ENCODE measurements at places on chromosomes 6 and 20. TPM values are rescaled to one million over a fixed set of nuclear protein-coding genes. Genes with fewer than 3 reads are reported as not detected.

GRCh38 chr6:114249522-114249921 is 93.3 kb downstream of the HS3ST5 start:
- H3K4me1 ChIP-seq = no peaks in the 10 kb centered on the region
- DNase-seq = no peak
- no peak overlapping the region for H3K27ac ChIP-seq
- no peaks in the 10 kb centered on the region for H3K36me3 ChIP-seq
- H3K4me3 ChIP-seq = no peak overlapping the region

GRCh38 chr6:14380901-14381828 is 263.6 kb downstream of the CD83 start:
- H3K27me3 ChIP-seq = no peaks in the 10 kb centered on the region
- DNase-seq = no peak
- H3K36me3 ChIP-seq = no peaks in the 10 kb centered on the region
- H3K27ac ChIP-seq = no peak overlapping the region

GRCh38 chr20:22403022-22403631 is 181.2 kb downstream of the FOXA2 start:
- H3K4me1 ChIP-seq = peaks cover 36% of the 10 kb centered on the region
- peak; percentile 84 for DNase-seq
- H3K4me3 ChIP-seq = peak overlapping the region; percentile 68
- H3K36me3 ChIP-seq = no peaks in the 10 kb centered on the region

- no peaks in the 10 kb centered on the region for H3K4me1 ChIP-seq
- no peak overlapping the region for H3K4me3 ChIP-seq
- DNase-seq = no peak
- no peaks in the 10 kb centered on the region for H3K36me3 ChIP-seq
- no peak overlapping the region for H3K27ac ChIP-seq
Measured at GRCh38 chr20:62980380-62980960, 26.3 kb downstream of the BHLHE23 start.

- H3K27me3 ChIP-seq = no peaks in the 10 kb centered on the region
- H3K4me1 ChIP-seq = no peaks in the 10 kb centered on the region
- DNase-seq = no peak
- H3K4me3 ChIP-seq = no peak overlapping the region
Measured at GRCh38 chr6:142470421-142470820, 168.6 kb downstream of the ADGRG6 start.

DNA sequence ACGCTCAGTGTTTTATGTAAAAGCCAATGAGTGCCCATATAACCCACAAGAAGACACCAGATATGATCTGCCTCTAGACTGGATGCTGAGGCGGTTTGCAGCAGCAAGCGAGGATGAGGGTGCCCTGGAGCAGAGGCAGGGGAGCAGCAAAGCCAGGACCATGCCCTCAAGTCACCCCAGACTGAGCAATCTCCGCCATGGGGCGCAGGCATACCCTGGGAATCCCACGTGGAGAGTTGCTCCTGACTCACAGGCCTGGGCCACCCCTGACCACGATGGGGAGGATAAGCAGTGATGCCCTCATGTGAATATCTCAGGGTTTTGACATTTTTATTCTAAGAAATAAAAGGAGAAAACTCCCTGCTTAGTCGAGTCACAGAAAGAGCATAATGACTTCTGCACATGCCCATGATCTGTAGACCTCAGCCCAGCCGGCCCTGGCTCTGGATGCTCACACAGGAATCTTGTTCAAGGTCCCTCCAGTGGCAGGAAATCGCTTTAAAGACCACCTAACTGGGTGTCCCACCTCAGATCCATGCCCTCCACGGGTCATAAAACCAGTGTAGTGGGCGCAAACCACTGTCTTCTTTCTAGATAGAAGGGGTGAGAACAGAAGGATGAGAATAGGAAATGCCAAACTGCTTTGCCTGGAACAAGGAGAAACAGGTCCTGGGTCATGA is 138.3 kb upstream of the SNX9 start:
- H3K4me3 ChIP-seq = no peak overlapping the region
- H3K4me1 ChIP-seq = peaks cover 20% of the 10 kb centered on the region
- DNase-seq = no peak
- no peak overlapping the region for H3K27ac ChIP-seq
- H3K27me3 ChIP-seq = no peaks in the 10 kb centered on the region
- H3K36me3 ChIP-seq = no peaks in the 10 kb centered on the region

DNA sequence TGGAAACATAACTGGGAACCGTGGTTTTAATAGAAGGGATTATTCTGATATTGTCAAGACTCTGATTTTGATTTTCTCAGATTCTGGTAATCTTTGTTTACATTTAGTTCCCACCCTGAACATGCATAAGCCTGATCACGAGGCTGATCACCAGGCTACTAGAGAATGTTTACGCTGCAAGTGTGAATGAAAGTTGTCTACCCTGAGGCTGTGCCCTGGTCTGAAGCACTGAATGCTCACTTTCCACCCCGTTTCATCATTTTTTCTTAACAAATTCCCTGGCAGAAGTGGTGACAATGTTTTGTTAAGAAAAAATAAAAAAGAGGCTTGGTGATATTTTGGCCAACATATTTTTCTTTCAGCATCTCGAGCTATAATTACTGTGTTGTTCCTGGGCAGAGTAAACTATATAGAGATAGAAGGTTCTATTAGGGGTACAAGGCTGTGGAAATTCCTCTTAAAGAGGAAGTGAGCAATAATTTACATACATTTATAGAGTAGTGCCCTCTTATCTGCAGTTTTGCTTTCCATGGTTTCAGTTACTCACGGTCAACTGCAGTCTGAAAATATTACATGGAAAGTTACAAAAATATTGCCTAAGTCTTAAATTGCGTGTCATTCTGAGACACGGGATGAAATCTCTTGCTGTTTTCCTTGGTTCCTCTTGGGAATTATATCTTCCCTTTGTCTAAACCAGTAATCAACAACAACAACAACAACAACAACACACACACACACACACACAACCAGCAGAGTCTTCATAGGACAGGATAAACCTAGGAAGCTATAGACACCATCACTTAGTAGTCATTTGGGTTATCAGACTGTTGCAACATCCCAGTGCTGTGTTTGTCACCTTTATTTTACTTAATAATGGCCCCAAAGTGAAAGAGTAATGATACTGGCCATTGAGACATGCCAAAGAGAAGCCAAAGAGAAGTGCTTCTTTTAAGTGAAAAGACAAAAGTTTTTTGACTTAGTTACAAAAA is 566.6 kb upstream of the CITED2 start:
- H3K4me3 ChIP-seq = no peak overlapping the region
- no peak overlapping the region for H3K27ac ChIP-seq
- no peaks in the 10 kb centered on the region for H3K36me3 ChIP-seq

DNA sequence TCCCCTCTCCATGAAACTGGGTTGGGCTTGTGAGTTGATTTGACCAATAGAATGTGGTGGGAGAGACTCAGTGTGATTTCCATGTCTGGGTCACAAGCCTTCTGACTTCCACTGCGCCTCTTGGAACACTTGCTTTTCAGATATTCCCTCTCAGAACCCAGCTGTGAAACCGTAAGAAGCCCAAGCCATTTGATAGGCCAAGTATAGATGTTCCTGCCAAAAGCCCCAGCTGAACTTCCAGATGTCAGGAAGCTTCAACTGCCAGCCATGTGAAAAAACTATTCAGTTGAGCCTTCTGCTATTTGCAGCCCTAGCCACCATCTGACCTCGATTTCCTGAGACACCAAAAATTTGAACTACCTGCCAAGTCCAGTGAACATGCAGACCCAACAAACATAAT is 387.8 kb upstream of the GJE1 start:
- DNase-seq = no peak
- H3K27ac ChIP-seq = no peak overlapping the region
- H3K4me3 ChIP-seq = no peak overlapping the region
- H3K4me1 ChIP-seq = no peaks in the 10 kb centered on the region
- no peaks in the 10 kb centered on the region for H3K36me3 ChIP-seq
- H3K27me3 ChIP-seq = no peaks in the 10 kb centered on the region

- peaks cover 63% of the 10 kb centered on the region for H3K27me3 ChIP-seq
- no peak for DNase-seq
- no peaks in the 10 kb centered on the region for H3K36me3 ChIP-seq
Measured at GRCh38 chr6:168301648-168302398, 17.8 kb downstream of the DACT2 start.

DNA sequence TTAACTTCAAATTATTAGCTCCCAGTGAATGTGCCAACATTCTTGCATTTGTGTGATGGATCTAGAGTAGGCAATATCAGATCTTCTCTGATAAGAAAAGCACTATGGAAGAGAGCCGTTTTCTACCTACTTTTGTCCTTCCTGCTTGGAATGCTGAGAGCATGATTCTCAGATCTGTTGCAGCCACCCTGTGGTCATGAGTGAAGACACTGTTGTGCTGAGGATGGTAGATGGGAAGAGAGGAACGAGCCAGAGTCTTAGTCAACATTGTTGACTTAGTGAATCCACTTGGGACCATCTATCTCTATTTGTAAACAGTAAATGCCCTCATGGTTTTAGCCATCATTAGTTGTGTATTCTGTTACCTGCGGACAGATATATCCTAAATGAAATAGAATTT is 202.6 kb downstream of the CD109 start:
- no peaks in the 10 kb centered on the region for H3K4me1 ChIP-seq
- H3K27ac ChIP-seq = no peak overlapping the region
- no peak overlapping the region for H3K4me3 ChIP-seq
- H3K27me3 ChIP-seq = no peaks in the 10 kb centered on the region

DNA sequence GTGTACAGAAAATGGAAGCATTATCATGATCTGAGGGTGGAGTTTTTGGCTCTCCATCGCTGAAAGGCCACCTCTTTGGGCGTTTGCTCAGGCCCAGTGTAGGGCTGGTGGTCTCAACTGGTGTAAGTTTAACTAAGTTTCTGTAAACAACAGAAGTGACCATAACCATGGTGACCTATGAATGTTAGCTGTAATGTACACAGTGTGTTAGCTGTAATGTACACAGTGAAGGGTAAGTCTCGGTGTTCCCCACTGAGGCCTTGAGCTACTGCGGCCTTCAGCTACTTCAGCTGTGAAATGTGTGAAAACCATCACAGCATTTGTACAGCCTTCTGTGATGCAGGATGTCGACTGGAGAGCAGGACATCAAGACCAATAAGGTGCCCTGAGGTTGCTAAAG is 185.2 kb downstream of the MYLK4 start:
- peaks cover 20% of the 10 kb centered on the region for H3K4me1 ChIP-seq
- H3K36me3 ChIP-seq = no peaks in the 10 kb centered on the region
- H3K27ac ChIP-seq = 0 out of 2 replicates have a peak overlapping the region, but pooled peaks have one; percentile 28
- no peaks in the 10 kb centered on the region for H3K27me3 ChIP-seq

DNA sequence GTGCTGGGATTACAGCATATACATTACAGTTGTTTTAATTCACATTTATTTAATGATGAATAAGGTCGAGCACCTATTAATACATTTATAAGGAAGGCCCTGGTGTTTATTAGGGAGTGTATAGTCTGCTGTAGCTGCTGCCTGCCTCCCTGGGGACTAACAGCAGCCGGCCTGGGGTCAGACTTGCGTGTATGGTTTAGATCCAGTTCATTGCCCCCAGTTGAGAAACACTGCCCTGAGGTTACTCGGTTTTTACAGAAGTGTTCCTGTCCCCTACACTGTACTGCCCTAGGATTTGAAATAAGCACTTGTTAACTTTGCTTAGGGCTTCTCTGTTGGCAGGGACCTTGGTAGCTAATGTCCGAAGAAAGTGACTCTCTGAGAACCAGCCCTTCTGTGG is 4.0 kb downstream of the TTPAL start:
- H3K27ac ChIP-seq = no peak overlapping the region
- no peaks in the 10 kb centered on the region for H3K27me3 ChIP-seq
- H3K4me1 ChIP-seq = peaks cover 20% of the 10 kb centered on the region
- H3K4me3 ChIP-seq = no peak overlapping the region
- no peak for DNase-seq

DNA sequence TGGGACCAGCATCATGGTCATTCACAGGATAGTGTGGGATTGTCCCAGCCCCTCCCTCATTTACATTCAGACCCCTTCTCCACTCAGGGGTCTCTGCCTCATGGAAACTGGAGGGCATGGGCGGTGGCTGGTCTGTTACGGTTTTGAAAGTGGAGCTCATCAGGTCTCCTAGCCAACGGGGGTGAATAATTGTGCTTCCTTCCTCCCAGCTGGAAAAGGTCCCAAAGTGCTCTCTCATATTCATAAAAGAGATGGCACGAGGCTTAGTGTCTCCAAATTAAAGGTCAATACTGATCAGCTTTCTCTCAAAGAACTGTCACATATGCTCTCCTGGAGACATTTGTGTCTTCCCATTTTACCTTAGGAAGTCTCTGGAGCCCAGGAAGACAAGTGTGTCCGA is 19.9 kb downstream of the JARID2 start:
- no peak overlapping the region for H3K27ac ChIP-seq
- no peaks in the 10 kb centered on the region for H3K27me3 ChIP-seq
- no peak overlapping the region for H3K4me3 ChIP-seq
- no peak for DNase-seq

- peaks cover 30% of the 10 kb centered on the region for H3K36me3 ChIP-seq
- H3K4me3 ChIP-seq = no peak overlapping the region
- H3K27ac ChIP-seq = no peak overlapping the region
- DNase-seq = peak; percentile 66
- no peaks in the 10 kb centered on the region for H3K27me3 ChIP-seq
Measured at GRCh38 chr6:33702345-33702977, 9.0 kb downstream of the UQCC2 start.

DNA sequence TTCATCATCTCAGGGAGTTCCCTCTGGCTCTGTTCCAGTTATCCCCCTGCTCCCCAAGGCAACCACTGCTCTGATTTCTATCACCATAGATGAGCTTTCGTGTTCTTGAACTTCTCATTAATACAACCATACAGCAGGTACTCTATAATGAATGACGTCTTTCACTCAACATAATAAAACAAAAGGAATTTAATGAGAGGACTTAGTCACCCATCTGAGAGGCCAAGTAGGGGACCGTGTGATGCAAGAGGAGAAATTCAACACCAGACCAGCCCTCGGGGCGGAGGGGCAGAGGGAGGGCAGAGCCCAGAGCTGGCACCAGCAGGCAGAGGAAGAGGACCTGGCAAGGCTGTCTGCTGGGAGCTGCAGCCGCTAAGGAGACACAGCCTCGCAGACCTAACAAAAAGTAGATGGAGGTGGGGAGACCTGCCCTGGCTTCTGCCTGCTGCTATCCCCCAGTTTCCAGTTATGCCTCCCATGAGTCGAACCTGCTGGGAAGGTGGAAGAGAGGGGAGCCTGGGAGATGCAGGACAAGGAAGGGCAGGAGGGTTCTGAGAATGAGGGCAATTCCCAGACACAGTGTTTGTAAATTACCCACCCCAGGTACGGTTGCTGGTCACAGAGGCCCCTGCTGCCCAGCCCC is 13.8 kb downstream of the CCN5 start:
- H3K27me3 ChIP-seq = no peaks in the 10 kb centered on the region
- H3K27ac ChIP-seq = peak overlapping the region; percentile 81
- H3K4me3 ChIP-seq = peak overlapping the region; percentile 36
- DNase-seq = peak; percentile 99

DNA sequence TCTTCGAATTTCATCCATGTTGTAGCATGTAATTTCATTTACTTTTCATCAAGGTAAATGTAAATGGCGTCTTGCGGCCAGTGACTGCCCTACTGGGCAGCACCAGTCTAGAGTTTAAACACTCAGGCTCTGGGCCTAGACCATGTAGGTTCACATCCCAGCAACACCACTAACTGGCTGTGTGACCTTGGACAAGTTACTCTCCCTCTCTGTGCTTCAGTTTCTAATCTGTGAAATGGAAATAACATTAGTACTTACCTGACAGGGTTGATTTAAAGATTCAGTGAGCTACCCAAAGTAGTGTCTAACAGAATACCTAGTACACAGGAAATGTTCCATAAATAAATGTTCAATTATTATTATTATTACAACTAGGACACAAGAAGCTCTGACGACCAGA is 29.3 kb downstream of the PDRG1 start:
- H3K4me3 ChIP-seq = no peak overlapping the region
- peaks cover 23% of the 10 kb centered on the region for H3K27me3 ChIP-seq
- H3K4me1 ChIP-seq = no peaks in the 10 kb centered on the region
- no peaks in the 10 kb centered on the region for H3K36me3 ChIP-seq
- no peak for DNase-seq
- H3K27ac ChIP-seq = no peak overlapping the region

Gene CDKAL1
- total RNA-seq = 14.9 TPM
